Dermis microvascular lymphatic vessel endothelial cell (primary cell): ENCODE measurements at places on chromosomes 16 and 17. TPM values are rescaled to one million over a fixed set of nuclear protein-coding genes. Genes with fewer than 3 reads are reported as not detected.

Gene RAP1GAP2
- total RNA-seq, result 1.0 and 1.4 TPM in 2 replicates

Gene TBC1D28
- total RNA-seq, result not detected in 2 replicates

Gene CIBAR2
- total RNA-seq, result not detected in 2 replicates

Gene MAPT
- total RNA-seq, result under 0.01 TPM in 1 of 2 replicates, not detected in the other

Gene SUMO2
- total RNA-seq, result 90.8 and 94.6 TPM in 2 replicates

Gene LGALS9C
- total RNA-seq, result not detected in 2 replicates

Gene TRIM16
- total RNA-seq, result 41.5 and 58.3 TPM in 2 replicates

Gene TMEM100
- 3.1 and 5.6 TPM in 2 replicates for total RNA-seq

Gene VPS35L
- 33.2 and 45.4 TPM in 2 replicates for total RNA-seq

Gene OMG
- 1.7 and 14.5 TPM in 2 replicates for total RNA-seq

Gene MYO15A
- total RNA-seq, result 0.13 and 0.26 TPM in 2 replicates

Gene ITGB3
- 149 and 223 TPM in 2 replicates for total RNA-seq

Gene KRT15
- total RNA-seq, result 0.13 and 1.2 TPM in 2 replicates

Gene PIPOX
- total RNA-seq, result 1.1 and 1.2 TPM in 2 replicates

Gene MFAP4
- not detected in 2 replicates for total RNA-seq
